PC-3 (cell line): ENCODE measurements at places on chromosomes 7 and 10. TPM values are rescaled to one million over a fixed set of nuclear protein-coding genes. Genes with fewer than 3 reads are reported as not detected.

- DNase-seq: no peak
These were observed 124.0 kb downstream of the HERPUD2 start for GRCh38 chr7:35570937-35571336.

GRCh38 chr10:87500646-87501048, 4.0 kb upstream of the MINPP1 start:
- DNase-seq: no peak

- DNase-seq: no peak
These were observed 216.1 kb downstream of the SKIDA1 start for GRCh38 chr10:21309427-21309826.

DNA sequence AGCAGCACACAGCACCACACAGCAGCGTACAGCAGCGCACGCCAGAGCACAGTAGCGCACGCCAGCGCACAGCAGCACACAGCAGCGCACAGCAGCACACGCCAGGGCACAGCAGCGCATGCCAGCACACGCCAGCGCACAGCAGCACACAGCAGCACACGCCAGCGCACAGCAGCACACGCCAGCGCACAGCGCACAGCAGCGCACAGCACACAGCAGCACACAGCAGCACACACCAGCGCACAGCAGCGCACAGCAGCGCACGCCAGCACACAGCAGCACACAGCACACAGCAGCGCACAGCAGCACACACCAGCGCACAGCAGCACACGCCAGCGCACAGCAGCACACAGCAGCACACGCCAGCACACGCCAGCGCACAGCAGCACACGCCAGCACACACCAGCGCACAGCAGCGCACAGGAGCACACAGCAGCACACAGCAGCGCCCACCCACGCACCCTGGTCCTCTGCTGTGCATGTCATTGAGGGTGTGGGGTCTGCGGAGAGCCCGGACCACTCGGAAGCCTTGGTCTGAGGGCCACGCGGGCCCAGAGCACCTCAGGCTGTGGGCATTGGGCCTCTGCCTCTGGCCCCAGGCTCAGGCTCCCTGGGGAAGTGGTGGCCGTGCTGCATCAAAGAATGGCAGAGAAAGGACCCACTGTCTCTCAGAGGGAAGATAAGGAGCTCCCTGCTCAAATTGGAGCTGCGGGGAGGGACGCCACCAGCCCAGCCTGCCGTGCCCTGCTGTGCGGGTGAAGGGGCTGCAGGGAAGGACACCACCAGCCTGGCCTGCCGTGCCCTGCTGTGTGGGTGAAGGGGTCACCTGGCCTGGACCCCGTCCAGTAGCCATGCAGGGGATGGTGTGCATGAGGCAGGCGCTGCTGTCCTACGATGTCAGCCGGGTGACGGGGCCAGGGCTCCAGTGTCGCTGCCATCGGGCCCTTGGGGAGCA, 27.5 kb upstream of the GPR146 start:
- DNase-seq: no peak

DNA sequence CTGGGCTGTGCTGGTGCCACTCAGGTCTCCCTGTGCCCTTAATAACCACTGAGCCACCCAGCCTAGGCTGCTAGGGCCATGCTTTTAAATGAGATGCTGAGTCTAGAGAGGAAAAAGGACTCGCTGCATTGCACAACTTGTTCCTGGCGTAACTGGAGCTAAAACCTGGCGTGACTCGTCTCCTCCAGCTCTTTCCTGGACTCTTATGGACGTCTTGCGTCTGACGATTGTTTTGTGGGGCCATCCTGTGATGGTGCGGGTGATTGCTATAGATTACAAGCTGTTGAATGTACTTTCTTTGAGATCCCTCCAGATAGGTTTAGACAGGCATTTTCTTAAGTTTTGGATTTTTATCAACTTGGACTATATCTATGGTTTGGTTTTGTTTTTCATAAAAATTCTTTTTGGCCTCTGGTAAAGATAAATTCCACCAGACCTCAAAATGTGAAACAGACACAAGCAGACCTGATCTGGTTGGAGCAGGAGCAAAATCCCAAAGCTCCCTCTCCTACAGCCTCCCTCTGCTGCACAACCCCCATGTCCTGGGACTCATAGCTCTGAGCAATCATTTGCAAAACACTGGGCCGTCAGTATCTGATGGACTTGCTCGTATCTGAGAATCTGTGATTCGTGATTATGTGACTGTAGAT, 230.3 kb downstream of the ARHGAP12 start:
- peak; percentile 1 for DNase-seq

DNA sequence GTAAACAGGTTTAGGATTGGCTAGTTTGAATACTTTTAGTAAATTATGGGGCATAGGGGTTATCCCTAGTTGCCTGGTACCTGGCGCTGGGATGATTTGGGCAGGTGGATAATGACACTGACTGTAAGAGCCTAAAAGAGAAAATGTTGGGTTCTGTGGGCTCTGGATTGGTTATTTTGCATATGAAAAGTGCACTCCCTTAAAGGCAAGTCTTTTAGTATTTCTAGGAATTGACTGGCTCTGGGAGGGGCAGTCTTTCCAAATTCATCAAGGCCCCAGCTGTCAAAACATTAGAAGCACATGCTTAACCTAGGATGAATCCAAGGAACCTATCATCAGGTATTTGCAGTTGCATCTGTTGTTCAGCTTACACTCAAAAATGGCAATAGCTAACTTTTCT, 454.6 kb upstream of the SORCS1 start:
- DNase-seq: no peak

GRCh38 chr10:122671355-122671754, 28.3 kb downstream of the C10orf120 start:
- DNase-seq: no peak

DNA sequence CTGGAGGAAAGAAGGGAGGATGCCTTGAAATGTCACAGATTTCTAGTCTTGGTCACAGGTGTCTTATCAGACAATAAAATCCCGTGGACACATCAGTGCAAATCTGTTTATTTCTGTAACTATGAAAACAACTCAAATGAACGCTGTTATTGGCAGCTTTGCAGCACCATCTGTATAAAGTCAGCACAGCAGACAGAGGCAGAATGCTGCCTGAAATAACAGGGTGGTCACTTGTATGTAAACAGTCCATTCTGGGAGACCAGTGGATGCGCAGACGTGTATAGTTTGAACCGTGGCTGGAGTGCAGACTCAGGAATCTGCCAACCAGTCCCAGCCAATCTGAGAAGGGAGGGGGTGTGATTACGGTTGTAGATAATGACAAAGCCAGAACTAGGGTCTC, 54.8 kb downstream of the SEC23IP start:
- DNase-seq: no peak

GRCh38 chr10:63866075-63866746, 345.0 kb downstream of the REEP3 start:
- peak; percentile 87 for DNase-seq

- peak; percentile 52 for DNase-seq
These were observed 228.1 kb upstream of the PFKP start for GRCh38 chr10:2839081-2839725.

DNA sequence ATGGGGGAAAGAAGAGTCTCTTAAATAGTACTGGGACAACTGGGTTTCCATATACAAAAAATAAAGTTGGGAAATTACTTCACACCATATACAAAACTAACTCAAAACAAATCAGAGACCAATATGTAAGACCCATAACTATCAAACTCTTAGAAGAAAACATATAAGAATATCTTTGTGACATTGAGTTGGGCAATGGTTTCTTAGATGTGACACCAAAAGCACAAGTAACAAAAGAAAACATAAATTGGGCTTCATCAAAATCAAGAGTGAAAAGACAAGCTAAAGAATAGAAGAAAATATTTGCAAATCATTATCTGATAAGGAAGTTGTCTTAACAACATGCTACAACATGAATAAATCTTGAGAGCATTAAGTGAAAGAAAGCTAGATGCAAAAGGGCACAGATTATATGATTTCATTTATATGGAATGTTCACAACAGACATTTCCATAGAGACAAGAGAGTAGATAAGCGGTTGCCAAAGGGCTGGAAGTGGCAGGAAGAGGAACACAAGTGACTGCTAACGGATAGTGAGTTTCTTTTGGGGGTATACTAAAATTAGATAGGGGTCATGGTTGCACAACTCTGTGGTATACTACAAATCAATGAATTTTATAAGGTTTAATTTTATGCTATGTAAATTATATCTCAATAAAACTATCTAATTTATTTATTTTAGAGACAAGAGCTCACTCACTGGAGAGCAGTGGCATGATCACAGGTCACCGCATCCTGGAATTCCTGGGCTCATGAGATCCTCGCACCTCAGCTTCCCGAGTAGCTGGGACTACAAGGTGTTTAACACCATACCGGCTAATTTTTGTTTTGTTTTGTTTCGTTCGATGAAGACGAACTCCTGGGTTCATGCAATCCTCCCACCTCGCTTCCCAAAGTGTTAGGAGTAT, 35.4 kb downstream of the JMJD1C start:
- DNase-seq: peak; percentile 83

- no peak for DNase-seq
These were observed 9.7 kb downstream of the ATP5MF start for GRCh38 chr7:99456288-99456687.

DNA sequence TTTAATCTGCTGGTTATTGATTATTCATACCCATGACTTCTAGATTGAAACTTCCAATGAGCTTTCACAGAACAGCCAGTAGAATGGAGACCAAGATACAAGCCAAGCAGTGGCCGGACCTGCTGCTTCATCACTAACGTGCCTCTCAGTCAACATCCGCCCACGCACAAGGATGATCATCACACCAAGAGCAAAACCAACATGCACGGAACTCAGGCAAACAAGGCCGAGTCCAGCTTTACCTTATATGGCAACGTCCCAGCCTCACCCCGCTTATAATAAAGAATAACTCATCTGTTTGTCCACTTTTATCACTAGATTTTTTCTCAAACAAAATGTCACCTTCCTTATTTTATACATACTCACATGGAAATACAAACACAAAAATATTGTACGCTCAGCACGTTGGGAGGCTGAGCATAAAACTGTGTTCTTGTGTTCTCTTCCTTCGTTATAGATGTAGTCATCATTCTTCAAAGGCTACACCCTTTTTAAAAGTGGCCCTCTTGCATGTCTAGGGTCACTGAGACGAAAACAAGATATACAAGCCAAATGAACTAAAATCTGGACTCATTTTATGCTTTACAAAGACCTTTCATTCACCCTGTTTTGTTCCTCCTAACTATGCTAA, 122.7 kb downstream of the SFMBT2 start:
- peak; percentile 63 for DNase-seq

- DNase-seq: no peak
These were observed 572.8 kb downstream of the INHBA start for GRCh38 chr7:41130086-41130485.

The FAM25G gene
- total RNA-seq: not detected in 2 replicates

The PIP gene
- total RNA-seq: not detected in 2 replicates

The MTERF1 gene
- total RNA-seq: 4.0 and 10.0 TPM in 2 replicates

The GPR37 gene
- 10.5 and 14.3 TPM in 2 replicates for total RNA-seq

The SHH gene
- total RNA-seq: 0.11 and 0.12 TPM in 2 replicates

The GSDME gene
- 12.0 and 16.6 TPM in 2 replicates for total RNA-seq
